ENCODE measurements at places on chromosomes 5 and 9.

DNA sequence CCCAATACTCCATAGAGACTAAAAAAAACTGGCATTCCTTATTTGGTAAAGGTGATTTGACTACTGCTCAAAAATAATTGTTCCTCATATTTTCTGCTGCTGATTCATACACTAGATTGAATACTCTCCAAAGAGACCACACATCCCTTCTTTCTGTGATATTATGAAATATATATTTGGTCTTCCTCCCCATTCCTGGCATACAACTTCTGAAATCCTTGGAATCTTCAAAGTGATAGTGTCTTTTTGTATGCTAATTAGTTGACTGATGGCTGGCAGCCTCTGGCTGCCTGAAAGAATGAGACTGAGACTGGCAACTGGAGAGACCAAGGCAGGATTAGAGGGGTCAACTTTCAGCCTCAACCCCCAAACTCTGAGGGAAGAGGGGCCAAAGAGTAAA is 348.0 kb upstream of the RFX3 start:
- DNase-seq: no peak

DNA sequence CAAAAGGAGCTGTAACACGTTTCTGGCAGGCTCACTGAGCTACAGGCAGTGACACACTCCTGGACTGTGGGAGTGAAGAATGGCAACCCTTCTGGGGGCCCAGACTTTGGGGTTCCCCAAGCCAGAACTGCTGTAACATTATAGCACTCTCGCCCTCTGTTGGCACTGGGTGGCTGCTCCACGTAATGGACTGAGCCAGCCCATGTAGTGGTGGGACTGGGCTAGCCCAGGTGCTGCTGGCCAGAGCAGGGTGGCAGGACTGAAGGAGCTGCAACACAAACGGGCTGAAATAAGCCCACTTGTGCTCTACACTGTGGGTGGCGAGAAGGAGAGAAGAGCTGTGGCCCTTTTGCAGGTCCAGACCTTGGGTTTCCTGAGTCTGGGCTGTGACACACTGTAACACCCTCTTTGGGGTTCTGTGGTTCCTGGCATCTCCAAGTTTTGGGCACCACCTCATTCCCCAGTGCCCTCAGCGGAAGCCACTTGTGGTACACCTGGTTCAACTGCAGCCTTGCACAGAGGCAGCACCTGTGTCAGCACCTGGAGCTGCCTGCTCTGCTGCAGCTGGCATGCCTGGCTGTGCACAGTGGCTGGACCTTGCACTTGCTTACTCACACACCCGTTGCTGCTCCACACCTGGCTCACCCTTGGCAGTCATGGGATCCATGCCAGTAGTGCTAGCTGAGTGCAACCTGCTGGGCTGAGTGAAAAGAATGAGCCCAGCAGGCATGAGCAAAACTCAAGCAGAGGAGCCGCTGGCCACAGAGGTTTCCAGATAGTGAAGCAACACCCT is 95.0 kb upstream of the PRR16 start:
- DNase-seq: no peak

- no peak for DNase-seq
Observed at GRCh38 chr5:32842813-32843530, 131.9 kb downstream of the NPR3 start.

DNA sequence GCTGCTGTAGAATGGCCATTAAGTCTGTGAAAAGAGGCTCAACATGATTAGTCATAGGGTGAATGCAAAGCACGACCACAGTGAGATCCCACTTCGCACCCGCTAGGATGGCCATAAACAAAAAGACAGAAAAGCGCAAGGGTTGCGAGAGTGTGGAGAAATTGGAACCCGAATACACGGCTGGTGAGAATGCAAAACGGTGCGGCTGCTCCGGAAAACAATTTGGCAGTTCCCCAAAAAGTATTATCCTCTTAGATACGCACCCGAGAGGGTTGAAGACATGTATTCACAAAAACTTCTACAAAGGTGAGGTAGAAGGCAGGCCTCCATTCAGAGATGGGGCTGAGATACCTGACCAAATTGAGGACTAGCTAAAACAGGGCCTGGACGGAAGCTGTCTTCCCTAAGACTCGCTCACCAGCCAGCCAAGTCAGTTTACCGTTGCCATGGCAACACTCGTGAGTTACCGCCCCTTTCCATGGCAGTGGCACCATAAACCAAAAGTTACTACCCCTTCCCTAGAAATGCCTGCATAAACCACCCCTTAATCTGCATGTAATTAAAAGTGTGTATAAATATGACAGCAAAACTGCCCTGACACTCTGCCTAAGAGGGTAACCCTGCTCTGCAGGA is 726 bp upstream of the PSMB7 start:
- no peak for DNase-seq

- no peak for DNase-seq
Observed at GRCh38 chr5:36651761-36652685, 45.6 kb downstream of the SLC1A3 start.

- DNase-seq: peak; percentile 20
Observed at GRCh38 chr9:94860678-94861588, 134.4 kb downstream of the AOPEP start.

DNA sequence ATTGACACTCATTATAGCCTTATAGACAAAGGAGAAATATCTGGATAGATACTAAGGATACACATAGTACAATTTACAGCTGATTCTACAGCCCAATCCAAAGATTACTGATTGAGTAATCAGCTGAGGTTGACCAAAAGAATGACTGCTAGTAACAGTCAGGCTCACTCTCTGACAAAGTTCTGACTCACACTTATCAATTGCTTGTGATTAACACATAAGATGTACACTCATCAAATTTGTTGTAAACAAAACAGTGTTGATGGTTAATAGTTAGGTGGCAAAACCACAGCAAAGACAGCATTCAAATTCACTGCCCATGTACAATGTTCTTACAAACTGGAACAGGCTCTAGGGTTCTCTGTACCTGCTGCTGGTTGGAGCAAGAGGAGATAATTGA is 422.7 kb downstream of the TLE1 start:
- DNase-seq: no peak

DNA sequence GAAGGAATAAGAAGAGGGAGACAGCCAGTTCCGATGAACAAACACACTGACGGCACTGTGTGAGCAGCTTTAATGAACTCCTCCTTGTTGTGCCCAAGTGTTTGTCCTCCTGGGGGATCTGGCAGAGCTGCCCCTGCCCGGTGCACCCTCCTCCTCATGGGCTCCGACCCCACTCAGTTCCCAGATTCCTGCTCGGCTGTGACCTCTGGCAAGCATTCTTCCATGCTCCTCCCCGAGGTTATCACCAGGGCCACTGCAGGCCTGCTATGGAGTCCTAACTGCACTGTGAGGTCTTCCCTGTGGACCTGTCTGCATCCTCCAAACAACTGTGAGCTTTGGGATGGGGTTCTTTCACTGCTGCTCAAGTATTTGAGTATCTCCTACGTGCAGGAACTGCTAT is 142.2 kb downstream of the DCP2 start:
- DNase-seq: no peak

DNA sequence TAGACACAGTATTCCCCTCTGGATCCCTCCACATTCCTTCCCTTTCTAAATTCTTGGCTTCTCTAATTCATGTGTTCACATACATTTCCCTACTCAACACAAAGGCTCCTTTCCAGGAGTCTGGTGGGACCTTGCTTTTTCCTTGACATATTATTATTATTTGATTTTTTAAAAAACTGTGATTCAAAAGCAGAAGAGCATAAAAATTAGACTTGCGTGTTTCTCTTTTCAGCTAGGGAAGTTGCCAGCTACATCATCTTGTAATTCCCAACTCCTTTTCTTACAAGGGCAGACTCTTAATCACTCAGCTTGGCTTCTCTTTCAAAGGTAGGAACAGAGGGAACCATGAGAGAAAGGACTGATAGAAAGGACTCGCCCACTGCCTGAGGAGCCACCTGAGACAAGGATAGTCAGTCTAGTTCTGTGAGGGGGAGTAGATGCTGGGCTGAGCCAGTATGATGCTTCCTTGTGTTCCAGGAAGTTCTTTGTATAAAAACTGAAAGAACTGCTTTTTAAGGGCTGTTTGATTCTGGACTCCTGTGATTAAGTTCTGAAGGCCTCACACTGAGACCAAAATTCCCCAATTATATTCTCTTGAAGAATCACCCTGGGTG is 51.0 kb upstream of the DPYSL3 start:
- no peak for DNase-seq

DNA sequence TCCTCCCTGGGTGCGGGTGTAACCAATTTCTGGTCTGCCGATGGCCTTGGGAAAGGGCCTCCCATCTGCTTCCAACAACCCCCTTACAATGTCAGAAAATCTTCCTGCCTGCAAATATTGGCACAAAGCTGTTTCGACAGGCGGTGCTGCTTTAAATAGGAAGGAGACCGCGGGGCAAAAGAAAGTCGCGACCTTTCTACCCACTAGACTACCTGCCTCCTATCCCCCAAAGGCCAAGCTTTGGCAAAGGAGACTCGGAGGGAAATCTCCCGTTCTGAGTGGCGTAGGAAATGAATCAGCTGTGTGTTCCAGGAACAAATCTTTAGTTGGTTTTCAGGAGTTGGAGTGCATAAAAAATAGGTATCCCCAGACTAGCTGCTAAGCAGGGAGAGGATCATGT is 36.8 kb upstream of the NFIB start:
- DNase-seq: no peak

DNA sequence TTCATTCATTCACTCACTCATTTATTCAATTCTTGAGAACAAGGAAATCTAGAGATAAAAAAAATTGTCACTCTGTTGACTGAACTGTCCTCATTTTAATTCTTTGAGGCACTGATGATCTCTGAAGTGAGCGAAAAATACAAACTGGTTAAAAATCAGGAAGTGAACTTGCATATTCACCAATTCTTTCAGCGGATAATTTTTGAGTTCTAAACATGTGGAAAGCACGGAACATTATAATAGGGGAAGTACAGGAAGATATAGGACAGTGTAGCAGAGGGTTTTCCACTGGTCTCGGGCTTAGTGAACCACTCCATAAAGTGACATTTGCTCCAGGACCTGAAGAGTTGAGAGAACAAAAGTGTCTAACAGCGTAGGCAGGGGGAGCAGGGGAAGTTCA is 169.5 kb downstream of the TLR4 start:
- DNase-seq: no peak

DNA sequence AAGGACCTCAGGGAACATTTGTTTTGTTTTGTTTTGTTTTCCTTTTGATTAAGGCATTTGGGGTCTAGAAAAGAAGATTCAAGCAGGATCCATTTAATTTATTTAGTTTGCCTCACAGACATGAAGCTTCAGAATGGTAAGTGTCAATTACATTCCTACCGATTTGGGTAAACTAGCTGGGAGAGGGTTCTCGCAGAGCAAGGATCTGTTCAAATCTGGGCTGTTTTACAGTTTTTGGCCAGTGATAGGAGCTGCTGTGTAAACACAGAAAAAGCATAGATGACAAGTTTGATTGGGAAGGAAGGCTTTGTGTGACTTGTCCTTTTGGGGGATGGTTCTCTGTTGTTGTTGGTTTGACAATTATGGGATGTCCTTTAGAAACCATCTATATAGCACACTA is 470.3 kb upstream of the WWC1 start:
- DNase-seq: no peak

DNA sequence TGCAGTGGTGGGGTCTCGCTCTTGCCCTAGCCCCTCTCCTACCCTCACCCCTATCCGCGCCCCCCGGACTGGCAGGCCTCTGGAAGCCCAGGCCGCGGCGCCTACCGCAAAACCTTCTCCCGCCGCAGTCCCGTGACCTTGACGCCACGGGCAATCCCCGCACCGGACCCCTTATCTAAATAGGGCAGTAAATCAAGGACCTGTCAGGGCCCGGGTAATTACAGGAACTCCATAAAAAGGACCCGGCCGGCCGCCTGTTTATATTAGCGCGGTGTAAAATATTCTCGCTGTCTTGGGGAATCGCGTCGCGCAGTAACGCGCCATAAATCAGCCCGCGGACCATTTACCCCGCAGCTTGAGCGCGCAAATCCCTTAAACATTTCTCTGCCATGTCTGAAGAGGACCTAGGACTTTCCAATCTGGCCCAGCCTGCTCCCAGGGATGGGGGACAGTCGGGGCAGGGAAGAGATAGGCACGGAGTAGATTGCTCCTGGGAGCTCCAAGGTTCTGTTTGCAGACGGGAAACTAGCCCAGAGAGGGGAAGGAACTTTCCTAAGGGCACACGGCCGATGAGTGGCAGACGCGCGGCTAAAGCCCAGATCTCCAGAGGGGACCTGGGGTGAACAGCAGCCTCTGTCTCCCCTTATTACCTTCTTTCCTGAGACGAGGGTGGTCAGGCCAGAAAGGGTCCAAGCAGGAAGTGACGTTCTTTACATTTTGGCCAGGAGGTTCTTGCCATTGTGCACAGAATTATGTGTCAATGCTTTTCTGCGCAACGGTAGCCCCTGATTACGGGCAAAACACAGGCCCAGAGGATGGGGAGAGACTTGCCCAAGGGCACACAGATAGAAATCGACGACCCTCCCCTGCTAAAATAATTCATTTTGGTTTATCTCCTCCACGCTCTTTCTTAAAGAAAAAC is 4.8 kb upstream of the HAND1 start:
- no peak for DNase-seq

All from activated T-helper 1 cell treated with anti-CD3 and anti-CD28 coated beads, Interleukin-2, amount 50 U/mL, for 16 hours (primary cell).